Stimulated activated CD4-positive, alpha-beta T cell treated with anti-CD3 and anti-CD28 coated beads, Interleukin-1b, Interleukin-23, amount 100 ng/mL, for 1 hour (primary cell): ENCODE measurements at places on chromosomes 1 and 21.

GRCh38 chr1:25795946-25796810 is 3.8 kb upstream of the SELENON start:
- no peak for DNase-seq

GRCh38 chr1:59195151-59195550 is 101.7 kb upstream of the FGGY start:
- no peak for DNase-seq

GRCh38 chr1:172489847-172490246 is 43.1 kb upstream of the SUCO start:
- DNase-seq, result no peak

GRCh38 chr1:226332947-226333346 is 24.0 kb upstream of the LIN9 start:
- no peak for DNase-seq

- no peak for DNase-seq
Measured at GRCh38 chr1:67970088-67970487, 80.3 kb downstream of the DIRAS3 start.

- DNase-seq, result no peak
Measured at GRCh38 chr1:24861821-24862727, 68.0 kb downstream of the RUNX3 start.

DNA sequence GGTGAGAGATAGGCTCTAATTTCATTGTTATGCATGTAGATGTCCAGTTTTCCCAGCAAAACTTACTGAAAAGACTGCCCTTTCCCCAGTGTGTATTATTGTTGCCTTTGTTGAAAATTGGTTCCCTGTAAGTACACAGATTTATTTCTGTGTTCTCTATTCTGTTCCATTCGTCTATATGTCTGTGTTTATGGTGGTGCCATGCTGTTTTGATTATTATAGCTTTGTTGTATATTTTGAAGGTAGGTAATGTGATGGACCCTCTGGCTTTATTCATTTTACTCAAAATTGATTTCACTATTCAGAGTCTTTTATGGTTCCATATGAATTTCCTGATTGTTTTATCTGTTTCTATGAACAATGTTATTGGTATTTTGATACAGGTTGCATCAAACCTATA is 375.8 kb upstream of the VAMP3 start:
- DNase-seq, result no peak
